HEK293T (cell line): ENCODE measurements at places on chromosomes 3 and 15.

- DNase-seq: no peak
These were observed 55.5 kb downstream of the CACNA2D3 start for GRCh38 chr3:54177816-54178215.

DNA sequence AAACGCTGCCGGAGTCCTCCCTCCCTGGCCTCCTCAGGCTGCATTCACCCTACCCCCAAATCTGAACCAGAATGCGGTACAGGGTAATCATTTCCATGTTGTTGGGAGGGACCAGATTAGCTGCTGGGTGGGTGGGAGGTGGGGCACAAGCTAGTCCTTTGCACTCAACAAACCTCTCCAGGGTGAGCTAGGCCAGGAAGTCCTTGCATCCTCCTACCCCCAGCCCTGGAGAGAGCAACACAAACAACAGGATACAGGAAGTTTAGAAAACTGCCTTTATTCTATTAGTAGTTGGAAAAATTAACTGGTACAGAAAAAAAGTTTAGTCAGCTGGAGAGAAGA is 702 bp upstream of the GPX1 start:
- DNase-seq: peak; percentile 28

DNA sequence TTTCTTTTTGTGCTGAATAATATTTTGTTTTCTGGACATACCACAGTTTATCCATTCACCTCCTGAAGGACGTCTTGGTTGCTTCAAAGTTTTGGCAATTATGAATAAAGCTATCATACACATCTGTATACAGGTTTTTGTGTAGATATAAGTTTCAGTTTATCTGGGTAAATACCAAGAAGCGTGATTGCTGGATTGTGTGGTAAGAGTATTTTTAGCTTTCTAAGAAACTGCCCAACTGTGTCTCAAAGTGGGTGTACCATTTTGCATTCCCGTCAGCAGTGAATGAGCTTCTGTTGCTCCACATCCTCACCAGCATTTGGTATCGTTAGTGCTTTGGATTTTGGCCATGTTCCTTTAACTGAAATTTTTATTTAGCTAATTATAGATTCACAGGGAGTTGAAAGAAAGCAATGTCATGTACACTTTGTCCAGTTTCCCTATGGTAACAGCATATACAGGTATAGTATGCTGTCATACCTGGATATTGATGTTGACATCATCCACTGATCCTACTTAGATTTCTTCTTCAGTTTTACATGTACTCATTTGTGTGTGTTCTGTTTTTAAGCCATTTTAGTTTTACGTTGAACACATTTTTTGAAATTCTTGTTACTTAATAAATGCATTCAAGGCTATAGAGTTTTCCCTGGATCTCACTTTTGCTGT is 11.9 kb downstream of the ARID3B start:
- DNase-seq: no peak

- DNase-seq: no peak
These were observed 59.3 kb downstream of the POMGNT2 start for GRCh38 chr3:43046583-43046982.

GRCh38 chr3:115187149-115187757 is 40.2 kb upstream of the ZBTB20 start:
- no peak for DNase-seq

DNA sequence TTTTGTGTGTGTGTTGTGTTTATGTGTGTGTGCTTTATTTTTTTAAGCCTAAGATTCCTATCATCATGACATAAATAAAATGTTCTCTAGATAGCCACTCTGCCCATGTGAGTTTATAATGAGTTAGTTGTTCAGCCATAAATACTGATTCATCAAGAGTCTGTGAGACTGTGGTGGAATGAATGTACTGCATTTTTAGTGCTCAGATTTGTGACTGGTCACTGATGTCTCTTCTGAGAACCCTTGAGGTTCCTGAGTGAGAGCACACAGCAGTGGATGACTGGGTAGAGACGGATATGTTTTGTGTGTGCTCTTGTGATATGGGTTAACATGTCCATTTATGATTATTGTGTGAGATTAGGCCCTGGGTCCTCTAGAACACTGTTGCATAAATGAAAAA is 51.2 kb downstream of the SETD5 start:
- DNase-seq: no peak

GRCh38 chr3:72186400-72186855 is 401.5 kb upstream of the PROK2 start:
- DNase-seq: no peak

DNA sequence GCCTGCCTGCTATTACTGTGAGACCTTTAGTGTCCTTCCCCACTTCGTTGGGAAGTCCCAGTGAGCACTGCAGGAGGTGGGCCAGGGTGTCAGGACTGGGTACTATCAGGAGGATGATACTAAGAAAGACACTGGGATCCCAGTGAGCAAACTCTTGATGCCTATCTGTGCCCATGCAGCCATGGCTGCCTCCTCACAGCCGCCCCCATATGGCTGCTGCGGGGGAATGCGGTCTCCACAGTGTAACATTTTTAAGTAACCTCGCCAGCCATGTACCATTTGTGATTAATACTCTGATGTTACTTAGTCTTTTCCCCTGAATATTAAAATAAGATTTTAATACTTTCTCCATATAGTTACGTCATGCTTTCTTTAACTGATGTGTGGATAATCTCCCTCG is 312.2 kb downstream of the RYR3 start:
- no peak for DNase-seq

DNA sequence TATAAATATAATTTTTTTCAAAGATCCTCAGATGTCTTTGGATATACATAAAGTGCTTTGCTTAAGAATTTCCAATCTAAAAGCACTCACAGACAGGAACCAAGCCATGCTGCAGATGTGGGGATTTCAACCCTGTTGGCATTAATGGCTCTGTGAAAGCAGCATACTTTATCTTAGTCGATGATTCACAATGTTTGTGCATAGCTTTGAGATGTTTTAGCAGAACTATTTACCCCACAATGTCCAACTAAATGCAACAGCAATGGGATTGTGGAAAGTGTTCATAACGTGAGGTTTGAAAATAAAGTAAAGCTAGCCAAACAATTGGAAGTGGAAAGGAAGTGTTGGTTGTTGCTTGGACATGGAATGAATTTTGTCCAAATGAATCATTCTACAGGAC is 371.4 kb downstream of the SOX2 start:
- no peak for DNase-seq
